ENCODE measurements at places on chromosomes 16 and 17.

DNA sequence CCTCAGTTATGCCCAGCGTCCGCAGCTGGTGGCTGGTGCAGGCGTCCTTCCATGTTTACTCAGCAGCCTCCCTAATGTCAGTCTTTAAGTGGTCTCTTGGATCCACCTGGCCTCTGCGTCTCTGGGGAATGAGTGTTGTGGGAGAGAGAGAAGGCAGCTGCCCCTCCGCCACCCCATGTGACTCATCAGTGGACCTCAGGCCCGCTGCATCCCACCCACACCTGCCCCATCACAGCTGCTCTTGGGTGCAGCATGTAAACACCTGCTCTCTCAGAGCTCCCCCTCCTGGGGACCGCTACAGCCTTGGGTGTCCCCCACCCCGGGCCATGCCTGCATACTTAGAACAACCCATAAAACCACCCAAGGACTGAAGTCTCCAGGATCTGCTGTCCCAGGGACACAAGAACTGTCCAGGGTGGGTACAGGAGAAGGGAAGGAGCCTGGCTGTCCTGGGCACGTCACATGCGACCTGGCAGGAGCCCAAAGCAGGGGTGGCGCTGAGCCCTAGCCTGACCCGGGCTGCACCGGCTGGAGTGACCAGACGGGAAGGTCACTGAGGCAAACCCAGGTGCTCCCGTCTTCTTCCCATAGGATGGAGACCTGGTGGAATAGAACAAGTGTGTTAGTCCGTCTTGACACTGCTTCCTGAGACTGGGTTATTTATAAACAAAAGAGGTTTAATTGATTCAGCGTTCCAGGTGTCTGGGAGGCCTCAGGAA, 4.2 kb downstream of the C16orf90 start:
- DNase-seq = no peak

DNA sequence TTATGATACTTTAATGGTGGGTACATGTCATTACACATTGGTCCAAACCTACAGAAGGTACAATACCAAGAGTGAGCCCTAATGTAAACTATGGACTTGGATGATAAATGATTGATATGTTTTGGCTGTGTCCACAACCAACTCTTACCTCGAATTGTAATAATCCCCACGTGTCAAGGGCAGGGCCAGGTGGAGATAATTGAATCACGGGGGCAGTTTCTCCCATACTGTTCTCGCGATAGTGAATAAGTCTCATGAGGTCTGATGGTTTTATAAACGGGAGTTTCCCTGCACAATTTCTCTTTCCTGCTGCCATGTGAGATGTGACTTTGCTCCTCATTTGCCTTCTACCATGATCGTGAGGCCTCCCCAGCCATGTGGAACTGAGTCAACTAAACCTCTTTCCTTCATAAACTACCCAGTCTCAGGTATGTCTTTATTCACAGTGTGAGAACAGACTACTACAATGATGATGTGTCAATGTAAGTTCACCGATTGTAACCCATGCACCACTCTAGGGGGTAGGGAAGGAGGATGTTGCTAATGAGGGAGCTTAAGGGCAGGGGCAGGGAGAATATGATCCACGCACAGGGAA, 7.0 kb upstream of the METTL22 start:
- DNase-seq = no peak

DNA sequence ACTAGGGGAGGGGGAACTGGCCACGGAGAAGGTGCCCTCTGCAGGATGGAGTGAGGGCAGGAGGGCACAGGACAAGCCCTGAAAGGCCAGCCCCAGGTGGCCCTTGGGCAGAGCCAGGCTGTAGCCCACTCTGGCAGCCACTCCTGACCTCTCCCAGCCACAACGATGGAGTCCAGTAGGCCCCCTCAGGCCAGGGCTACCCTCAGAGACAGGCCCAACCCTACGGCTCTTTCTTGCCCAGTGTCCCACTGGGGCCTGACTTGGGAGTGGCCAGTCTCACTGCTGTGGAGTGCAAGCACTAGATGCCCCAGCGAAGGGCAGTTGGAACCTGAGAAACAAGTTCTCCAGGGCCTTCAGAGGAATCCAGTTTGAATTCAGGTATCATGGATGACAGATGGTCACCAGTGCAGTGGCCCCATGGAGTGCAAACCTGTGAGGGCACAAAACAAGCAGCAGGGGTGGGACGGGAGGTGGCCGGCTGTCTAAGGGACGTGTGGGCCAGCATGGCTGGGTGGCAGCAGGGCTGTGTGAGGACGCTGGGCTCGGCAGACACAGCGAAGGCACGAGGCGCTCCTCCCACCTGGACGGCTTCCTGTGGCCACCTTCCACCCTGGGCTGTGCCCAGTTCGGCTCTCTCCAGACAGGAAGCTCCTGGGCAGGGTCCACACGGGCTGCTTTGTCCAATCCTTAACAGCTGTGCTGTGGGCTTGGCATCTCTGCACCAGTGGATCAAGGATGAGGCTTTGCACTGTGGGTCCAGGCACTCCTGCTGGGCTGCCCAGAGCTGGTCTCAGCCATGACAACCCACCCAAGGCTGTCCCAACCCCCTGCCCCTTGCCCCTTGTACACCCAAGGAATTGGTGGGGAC, 72.1 kb downstream of the AMFR start:
- no peak for DNase-seq

DNA sequence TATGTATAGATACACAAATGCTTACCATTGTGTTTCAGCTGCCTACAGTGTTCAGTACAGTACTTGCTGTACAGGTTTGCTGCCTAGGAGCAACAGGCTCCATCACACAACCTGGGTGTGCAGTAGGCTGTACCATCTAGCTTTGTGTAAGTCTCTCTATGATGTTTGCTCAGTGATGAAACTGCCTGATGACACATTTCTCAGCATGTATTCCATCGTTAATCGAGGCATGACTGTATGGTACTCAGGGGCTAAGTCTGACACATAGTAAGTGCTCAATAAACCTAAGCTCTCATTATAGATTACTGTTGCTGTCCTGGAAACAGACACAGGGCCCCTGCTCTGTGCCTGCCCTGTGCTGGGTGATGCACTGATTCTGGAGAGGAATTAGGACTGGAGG, 18.1 kb downstream of the KCNJ12 start:
- no peak for DNase-seq

GRCh38 chr17:30716461-30717290, 107.8 kb downstream of the CRLF3 start:
- no peak for DNase-seq

DNA sequence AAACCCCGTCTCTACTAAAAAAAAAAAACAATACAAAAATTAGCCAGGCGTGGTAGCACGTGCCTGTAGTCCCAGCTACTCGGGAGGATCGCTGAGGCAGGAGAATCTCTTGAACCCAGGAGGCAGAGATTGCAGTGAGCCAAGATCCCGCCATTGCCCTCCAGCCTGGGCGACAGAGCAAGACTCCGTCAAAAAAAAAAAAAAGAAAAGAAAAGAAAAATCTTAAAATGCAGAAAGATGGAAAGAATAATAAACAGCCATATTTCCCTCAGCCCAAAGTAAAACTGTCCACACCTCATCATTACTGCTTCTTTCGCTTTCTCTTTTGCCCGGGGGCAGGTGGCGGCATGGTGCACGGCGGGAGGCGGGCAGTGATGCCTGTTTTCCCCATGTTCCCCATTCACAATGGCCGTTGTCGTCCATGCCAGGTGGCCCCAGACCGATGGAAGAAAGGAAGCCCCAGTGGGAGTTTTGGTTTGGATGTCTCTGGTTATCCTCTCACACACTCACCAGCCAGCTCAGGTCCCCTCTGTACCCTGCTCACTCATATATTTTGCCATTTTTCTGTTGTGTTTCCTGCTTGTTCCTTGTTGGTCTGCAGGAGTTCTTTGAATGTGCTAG, 37.0 kb upstream of the PEMT start:
- DNase-seq = no peak

GRCh38 chr16:25031132-25031440, 15.9 kb upstream of the ARHGAP17 start:
- DNase-seq = no peak

DNA sequence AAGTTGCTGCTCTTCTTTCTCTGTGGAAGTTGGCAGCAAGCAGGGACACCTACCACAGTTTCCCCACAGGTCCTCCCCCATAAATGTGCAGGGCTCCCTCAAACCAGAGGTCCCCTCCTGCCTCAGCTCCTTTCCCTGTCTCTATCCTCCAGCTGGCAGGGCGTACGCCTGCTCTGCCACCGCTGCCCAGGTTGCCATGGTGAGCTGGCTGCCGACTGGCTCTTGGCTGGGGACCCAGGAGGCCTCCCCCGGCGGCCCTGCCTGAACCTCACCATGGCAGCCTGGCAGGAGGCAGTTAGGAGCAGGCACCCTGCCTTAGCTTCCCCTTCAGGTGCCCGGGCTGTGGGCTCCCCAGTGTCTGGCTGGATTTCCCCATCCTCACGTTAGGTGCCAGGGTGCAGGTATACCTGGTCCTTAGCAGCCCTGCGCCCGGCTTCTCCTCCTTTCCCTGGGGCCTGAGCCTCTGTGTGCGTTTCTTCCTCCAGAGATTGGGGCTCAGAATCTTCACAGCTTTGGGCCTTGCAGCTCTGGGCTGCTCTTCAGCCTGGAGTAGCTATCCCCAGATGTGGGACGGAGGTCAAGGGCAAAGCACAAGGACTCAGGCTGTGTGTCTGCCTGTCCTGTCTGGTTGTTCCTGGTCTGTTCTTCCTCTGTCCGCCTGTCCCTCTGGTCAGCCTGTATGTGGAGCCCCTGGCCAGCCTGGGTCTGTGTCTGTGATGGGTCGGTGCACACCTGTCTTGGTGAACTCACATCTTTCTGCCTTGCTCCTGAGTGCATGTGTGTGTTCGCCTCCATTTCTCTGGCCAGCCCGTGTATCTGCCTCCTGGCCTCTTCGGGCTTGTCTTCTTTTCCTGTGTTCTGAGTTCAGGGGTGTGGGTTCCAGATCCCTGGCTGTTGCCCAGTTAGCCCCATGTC, 15.7 kb downstream of the GJD3 start:
- no peak for DNase-seq

GRCh38 chr16:25124503-25124902, 13.0 kb downstream of the LCMT1 start:
- no peak for DNase-seq

DNA sequence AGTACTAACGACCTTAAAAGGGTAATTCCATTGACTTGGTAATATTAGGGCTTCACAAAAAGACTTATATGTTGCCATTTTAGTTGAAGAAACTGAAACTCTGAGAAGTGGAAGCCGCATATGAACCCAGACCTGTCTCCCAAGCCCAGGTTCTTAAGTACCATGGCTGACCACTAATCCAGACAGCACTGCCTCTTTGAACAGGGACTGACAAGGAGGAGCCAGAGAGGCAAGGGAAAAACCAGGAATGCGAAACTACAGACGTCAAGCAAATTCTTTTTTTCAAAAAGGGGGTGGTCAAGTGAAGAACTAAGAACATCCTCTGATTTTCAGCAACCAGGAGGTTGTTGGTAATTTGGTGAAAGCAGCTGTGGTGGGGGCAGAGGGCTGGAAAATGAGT, 15.2 kb downstream of the CYB5D1 start:
- no peak for DNase-seq

- no peak for DNase-seq
Observed at GRCh38 chr16:2826591-2827373, 3.3 kb upstream of the ZG16B start.

DNA sequence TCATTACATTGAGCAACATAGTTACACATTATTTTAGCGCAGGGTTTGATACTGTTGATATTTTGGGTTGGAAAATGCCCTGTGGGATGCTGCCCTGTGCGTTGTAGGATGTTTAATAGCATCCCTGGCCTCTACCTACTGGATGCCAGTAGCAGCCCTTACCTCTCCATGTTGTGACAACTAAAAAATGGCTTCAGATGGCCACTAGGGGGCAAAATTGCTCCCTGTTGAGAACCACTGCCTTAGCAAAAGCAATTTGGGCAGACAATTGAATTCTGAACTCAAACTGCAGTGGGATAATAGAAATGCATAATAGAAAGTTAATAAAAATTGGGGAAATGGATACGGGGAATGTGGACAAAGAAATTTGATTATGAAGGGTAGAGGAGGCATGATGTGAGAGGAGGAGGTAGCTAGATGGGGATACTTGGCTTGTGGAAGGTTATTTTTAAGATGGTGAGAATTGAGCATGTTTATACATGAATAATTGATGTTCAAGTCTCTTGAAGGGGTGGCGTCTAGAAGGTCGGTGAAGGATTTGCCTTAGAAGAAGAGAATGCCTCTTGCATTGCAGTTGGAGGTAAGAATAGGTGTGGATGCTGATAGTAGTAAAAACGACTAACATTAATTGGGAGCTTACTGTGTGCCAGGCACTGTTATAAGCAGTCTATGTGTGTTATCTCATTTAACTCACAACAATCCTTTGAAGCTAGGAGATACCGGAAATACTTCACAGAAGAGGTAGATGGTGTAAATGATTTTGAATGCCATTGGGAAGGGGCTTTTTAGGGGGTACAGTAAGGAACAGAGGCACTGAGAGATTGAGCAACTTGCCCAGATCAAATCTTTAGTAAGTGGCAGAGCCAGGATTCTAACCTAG, 19.0 kb downstream of the HEATR9 start:
- DNase-seq = no peak

All from brain pericyte (primary cell).